GM23248 (cell line): ENCODE measurements at places on chromosomes 6 and 20. TPM values are rescaled to one million over a fixed set of nuclear protein-coding genes. Genes with fewer than 3 reads are reported as not detected.

GRCh38 chr6:5809450-5809849, 197.3 kb downstream of the NRN1 start:
- no peak for DNase-seq

C2 gene
- polyA plus RNA-seq: 1.4 and 2.3 TPM in 2 replicates

- DNase-seq: peak; percentile 41
These were observed 580.3 kb upstream of the GJE1 start for GRCh38 chr6:141552463-141552862.

DNA sequence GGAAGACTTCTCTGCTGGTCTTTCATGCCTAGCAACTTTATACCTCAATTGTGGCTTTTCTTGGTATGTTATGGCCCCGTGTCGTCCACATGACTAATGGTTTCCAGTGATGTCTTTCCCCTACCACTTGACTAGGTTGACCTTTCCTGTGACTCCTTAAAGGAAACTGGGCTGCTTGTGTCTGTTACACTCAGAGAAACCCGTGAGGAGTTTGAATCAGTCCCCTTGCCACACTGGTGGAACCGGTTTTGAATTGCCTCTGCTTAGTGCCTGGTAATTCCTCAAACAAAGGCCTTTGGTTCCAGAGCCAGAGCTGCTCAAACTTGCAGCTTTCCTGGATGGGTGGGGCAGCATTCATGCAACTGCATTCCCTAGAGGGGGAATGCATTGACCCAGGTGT, 21.9 kb downstream of the ECT2L start:
- DNase-seq: peak; percentile 88

- DNase-seq: peak; percentile 48
These were observed 33.4 kb downstream of the CTNNBL1 start for GRCh38 chr20:37726971-37727956.

DOK5 gene
- polyA plus RNA-seq: 16.0 and 16.1 TPM in 2 replicates

CHRNA4 gene
- polyA plus RNA-seq: not detected in 2 replicates

DNA sequence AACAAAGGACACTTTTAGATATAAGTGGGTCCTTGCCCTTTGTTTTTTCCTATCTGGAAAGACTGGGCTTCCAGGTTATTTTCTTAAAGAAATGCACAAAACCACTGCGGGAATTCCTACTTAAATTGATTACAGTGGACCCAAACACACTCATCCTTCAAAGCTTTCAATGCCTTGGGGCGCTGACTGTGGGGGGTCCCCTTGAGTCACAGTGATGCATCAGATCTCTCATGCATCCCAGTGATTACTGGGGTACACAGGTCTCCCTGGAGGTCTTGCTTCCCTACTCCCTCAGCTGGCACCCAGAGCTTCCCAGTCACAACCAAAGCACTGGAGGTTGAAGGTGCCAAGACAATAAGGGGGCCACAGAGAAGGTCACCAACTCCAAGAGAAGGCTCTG, 20.7 kb downstream of the ABHD12 start:
- DNase-seq: no peak

RBM12 gene
- 18.1 and 18.5 TPM in 2 replicates for polyA plus RNA-seq

- peak; percentile 23 for DNase-seq
These were observed 17.4 kb downstream of the SERAC1 start for GRCh38 chr6:158150701-158151100.

DNA sequence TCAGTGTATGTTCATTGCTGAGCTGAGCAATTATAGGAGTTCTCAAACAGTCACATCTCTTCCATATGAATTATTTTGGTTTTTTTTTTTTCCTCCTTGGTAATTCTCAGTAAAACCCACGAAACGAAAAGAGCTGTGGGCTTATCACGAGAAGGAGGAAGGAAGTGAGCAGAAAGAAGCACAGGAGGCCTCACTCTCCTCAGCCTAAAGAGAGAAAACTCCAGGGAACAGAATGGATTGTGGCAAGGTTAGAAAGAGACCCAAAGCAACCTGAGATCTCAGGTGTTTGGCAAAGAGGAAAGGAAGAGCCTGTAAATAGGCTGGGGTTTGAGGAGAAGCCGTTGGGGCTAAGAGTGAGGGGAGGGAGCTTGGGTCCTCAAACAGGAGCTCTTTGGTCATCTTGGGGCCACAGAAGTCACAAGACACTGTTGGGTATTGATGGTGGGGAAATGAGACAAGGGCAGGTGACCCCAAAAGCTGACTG, 67.8 kb upstream of the CITED2 start:
- no peak for DNase-seq

DNA sequence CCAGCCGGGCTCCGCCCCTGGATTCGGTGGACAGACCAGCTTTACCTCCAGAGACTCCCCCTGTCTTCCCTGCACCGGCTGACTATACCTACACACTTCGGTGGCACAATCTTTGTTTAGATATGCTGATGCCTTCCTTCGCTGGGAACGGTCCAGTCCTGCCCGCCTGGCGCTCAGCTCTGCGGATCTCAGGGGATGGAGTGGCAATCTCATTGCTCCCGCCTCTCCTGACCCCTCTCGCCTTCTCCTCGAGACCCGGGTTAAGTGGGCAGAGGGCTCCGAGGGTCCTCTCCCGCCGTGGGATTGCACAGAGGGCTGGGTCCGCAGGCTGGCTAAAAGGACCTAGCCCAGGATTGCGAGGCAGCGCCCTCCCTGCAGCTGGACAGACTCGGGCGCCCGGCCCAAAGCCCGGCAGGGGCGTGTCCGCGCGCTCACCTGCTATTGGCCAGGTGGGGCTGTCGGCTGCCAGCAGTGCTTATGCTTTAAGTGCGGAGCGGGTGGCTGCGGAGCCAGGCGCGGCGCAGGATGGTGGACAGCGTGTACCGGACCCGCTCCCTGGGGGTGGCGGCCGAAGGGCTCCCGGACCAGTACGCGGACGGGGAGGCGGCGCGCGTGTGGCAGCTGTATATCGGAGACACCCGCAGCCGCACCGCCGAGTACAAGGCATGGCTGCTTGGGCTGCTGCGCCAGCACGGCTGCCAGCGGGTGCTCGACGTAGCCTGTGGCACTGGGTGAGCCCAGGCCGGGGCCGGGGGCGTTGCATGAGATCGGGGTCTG, at the start of gene GNMT:
Gene GNMT (plus strand): TSS at position 512 of the 777 bp plus-strand sequence. CDS start 14 bp downstream, at position 526.
- DNase-seq: peak; percentile 55

DNA sequence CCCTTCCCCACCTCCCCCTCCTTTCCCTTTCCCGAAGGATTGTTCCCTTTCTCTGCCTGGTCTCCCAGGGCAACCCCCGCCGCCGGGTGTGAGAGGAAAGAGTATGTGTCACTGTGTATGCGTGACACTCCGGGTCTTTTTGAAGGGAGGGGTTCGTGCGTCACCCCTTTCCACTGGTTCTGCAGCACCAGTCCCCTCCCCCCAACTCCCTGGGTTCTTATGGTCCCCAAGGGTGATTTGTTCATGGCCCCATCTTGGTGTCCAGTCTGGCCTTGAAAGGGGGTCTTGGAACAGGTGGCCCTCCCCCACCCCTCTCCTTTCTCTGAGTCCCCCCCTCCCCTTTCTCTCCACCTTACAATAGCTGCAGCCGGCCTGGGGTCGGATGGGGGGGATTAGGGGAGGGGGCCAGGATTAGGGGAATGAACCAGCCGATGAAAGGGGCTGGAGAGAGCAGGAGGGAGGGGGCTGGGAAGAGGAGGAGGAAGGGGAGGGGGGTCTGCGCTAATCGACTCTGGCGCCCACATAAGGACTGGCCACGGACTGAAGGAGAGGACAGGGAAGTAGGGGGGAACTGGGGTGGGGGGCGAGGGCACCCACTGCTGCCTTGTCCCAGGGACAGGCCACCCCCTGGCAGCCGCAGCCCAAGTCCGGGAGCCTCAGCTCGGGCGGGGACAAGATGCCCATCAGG, 1.3 kb upstream of the RING1 start:
- DNase-seq: peak; percentile 92

DNA sequence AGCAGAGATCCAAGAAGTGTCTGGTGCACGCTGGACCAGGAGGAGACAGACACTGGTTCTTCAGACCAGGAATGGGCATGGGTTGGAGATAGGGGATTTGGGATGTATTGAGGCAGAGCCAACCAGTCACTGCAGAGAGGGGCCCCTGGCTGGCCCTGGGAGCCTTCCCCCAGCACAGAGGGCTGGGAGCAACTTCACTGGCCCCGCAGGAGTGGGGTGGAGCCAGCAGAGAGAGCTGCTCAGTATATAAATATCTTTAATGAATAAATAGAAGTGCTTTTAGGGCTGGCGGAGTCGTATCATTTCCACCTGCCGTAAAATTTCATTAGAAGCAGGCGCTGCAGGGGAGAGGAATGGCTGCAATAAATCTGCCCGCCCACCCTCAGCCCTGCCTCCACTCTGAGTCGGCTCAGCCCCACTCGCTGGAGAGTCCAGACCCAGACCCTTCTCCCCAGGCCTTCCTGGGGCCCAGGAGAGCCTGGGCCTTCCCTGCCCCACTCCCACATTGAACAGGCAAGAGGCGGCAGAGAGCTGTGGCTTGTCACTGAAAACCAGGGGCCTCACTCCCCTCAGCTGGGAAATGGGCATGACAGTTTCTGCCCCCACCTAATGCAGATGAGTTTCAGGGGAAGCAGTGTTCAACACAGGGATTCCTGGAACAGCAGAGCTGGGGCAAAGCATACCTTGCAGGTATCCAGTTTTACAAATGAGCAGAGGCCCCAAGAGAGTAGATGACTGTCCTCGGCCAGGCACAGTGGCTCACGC, 23.9 kb upstream of the VSTM2L start:
- DNase-seq: no peak

ANKRD6 gene
- polyA plus RNA-seq: 0.54 and 0.58 TPM in 2 replicates

PI3 gene
- not detected in 2 replicates for polyA plus RNA-seq

BACH2 gene
- not detected in 2 replicates for polyA plus RNA-seq

- DNase-seq: no peak
These were observed 162.7 kb downstream of the MTHFD1L start for GRCh38 chr6:151027936-151028838.

DNA sequence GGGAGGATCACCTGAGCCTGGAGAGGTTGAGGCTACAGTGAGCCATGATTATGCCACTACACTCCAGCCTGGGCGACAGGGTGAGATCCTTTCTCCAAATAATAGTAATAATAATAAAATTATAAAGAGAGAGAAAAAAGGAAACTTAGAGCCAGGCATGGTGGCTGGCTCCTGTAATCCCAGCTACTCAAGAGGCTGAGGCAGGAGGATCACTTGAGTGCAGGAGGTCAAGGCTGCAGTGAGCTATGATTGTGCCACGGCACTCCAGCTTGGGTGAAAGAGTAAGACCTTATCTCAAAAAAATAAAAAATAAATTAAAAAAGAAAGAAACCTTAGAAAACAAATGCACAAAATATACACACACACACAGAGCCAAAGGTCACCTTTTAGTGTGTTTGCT, 5.2 kb upstream of the SAMHD1 start:
- no peak for DNase-seq

GRCh38 chr6:164216368-164216767, 801.9 kb downstream of the QKI start:
- DNase-seq: no peak

PROKR2 gene
- polyA plus RNA-seq: not detected in 2 replicates

GRCh38 chr6:136344420-136344819, 54.8 kb upstream of the BCLAF1 start:
- DNase-seq: peak; percentile 45

DNA sequence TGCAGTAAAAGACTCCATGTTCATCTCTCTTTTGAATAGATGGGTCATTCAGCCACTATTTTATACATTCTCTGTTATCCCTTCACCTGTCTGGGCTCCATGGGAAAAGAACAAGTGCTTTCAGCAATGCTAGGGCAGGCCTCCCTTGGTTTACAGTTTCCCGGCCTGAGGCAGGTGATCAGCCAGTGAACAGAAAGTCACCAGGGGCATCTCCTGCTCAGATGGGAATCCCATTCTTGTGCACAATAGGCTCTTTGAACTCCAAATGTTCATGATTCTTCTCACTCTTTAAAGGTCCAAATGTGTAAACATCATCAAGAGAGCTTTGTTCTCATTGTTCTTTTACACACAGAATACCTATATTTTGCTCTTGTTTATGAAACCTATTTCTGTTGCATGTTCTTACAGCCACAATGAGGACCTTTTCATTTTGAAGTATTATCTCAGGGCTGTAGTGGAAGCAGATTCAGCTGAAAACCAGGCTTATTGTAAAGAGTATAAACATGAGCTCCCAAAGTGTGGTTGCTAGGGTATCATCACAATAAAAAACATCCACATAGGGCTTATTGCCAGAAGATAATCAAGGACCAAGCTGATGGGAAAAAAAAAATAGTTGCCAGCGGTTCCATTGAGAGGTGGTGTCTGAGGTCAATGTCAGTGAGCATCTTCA, 267.1 kb upstream of the SGK1 start:
- DNase-seq: no peak

EXOC2 gene
- polyA plus RNA-seq: 17.5 and 18.5 TPM in 2 replicates

GRCh38 chr20:4113615-4114603, 98.6 kb upstream of the RNF24 start:
- no peak for DNase-seq

DNA sequence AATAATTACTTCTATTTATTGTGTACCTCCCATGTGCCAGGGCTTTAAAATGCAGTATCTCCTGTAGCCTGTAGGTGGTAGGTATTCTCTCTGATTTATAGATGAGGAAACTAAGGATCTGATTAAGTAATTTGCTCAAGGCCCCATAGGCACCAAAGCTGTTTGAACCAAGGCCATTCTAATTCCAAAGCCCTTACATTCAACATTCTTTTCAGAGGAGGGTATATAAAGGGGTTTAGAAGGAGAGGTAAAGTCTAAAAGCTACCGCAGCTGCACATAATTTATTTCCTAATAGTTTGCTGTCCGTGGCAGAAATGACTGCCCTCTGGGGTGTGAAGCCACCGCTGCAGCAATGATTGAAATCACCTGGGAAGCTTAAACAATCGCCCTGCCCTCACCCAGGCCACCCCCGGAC, 95.0 kb upstream of the FAM8A1 start:
- peak; percentile 51 for DNase-seq

DNA sequence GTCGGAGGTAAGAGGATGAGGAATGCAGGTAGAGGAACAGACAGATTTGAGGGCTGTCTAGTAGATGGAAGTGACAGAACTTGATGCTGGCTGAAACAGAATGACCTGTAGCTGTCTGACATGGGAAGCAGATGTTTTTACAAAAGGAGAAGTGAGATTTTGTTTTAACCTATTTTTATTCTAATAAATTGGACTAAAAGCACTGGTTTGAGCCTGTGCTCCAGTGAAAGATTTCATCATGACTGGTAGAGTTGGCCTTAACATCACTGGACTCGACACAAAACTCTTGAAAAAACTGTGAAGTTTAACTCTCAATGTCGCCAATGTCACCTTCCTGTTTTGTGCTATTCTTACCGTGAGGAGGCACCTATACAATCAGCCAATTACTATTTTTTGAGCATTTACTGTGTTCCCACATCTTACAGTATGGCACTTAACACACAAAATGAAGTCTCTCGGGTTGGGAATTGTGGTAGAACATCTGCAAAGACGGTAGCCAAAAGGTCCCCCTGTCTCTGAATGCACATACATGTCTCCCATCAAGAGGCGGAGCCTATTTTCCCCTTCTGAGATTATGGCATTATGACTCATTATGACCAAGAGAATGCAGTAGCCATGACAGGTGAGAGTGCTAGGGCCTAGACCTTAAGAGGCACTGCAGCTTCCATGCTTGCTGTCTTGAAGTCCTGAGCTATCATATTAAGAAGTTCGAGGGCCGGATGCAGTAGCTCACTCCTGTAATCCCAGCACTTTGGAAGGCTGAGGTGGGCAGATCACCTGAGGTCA, 93.2 kb downstream of the FOXF2 start:
- peak; percentile 35 for DNase-seq

PHACTR3 gene
- polyA plus RNA-seq: not detected in 2 replicates

PPP1R16B gene
- polyA plus RNA-seq: 0.34 TPM in 1 of 2 replicates, not detected in the other
